Calu3 (cell line): ENCODE measurements at places on chromosomes 1 and 21. TPM values are rescaled to one million over a fixed set of nuclear protein-coding genes. Genes with fewer than 3 reads are reported as not detected.

MYBPH gene
- total RNA-seq, result not detected in 2 replicates

NR5A2 gene
- total RNA-seq, result 6.9 and 9.5 TPM in 2 replicates

CORT gene
- 0.73 TPM in 1 of 2 replicates, not detected in the other for total RNA-seq

ZBTB40 gene
- total RNA-seq, result 17.8 and 18.7 TPM in 2 replicates

C8A gene
- total RNA-seq, result not detected in 2 replicates

CD2 gene
- total RNA-seq, result not detected in 2 replicates

DNAJC28 gene
- total RNA-seq, result 1.2 and 2.0 TPM in 2 replicates

DPM3 gene
- 38.7 and 41.1 TPM in 2 replicates for total RNA-seq

ZFP69B gene
- 4.5 and 5.1 TPM in 2 replicates for total RNA-seq

GRCh38 chr1:183896466-183897048 is 91.6 kb downstream of the RGL1 start:
- H3K36me3 ChIP-seq, result no peaks in the 10 kb centered on the region
- no peak overlapping the region for H3K4me3 ChIP-seq
- no peaks in the 10 kb centered on the region for H3K27me3 ChIP-seq
- DNase-seq, result no peak
- H3K27ac ChIP-seq, result no peak overlapping the region
- H3K4me1 ChIP-seq, result no peaks in the 10 kb centered on the region

DNA sequence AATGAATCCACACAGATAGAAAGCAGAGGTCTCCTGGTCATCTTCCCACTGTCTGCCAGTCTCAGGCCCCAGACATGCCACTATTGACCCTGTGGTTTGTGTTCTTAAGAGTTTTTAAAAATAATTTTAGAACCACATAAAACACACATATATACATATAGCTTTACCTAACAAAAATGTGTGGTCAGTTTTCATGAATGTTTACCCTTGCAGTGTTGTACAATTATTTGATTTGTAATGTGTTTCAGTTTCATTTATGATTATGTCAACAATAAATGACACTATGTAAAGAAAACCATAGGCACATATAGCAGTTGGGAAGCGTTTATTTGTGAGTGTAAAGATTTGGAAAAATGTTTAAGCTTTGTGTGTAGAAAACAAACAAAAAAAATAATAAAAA is 17.1 kb downstream of the CHAF1B start:
- peaks cover 3% of the 10 kb centered on the region for H3K4me1 ChIP-seq
- no peak overlapping the region for H3K27ac ChIP-seq

GRCh38 chr1:71014178-71014579 is 33.4 kb downstream of the PTGER3 start:
- no peak for DNase-seq
- H3K4me3 ChIP-seq, result no peak overlapping the region
- no peaks in the 10 kb centered on the region for H3K27me3 ChIP-seq
- no peaks in the 10 kb centered on the region for H3K36me3 ChIP-seq
- no peak overlapping the region for H3K27ac ChIP-seq
- H3K4me1 ChIP-seq, result no peaks in the 10 kb centered on the region

DNA sequence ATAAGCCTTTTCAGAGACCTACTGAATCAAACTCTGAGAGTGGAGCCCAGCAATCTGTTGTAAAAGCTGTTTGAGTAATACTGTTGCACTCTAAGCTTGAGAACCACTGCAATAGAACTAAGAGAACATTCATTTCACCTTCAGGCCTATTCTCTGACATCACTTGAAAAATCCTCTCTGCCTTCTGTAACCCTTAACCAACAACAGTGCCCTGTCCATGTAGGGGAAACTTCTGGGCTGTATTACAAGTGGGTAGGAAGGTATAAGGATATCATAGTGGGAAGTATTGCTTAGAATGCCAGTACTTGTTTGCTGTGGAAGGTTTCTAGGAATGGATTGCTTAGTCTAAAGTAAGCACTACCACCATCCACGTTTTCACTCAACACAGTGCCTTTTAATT is 42.9 kb downstream of the SH3GLB1 start:
- H3K27me3 ChIP-seq, result no peaks in the 10 kb centered on the region
- no peaks in the 10 kb centered on the region for H3K4me1 ChIP-seq
- H3K36me3 ChIP-seq, result peaks cover 4% of the 10 kb centered on the region
- no peak overlapping the region for H3K27ac ChIP-seq

- H3K36me3 ChIP-seq, result peaks cover 48% of the 10 kb centered on the region
- H3K4me3 ChIP-seq, result peak overlapping the region; percentile 97
- DNase-seq, result peak; percentile 13
- H3K27ac ChIP-seq, result peak overlapping the region; percentile 84
Observed at GRCh38 chr1:55213885-55214211, 1.3 kb downstream of the USP24 start.

DNA sequence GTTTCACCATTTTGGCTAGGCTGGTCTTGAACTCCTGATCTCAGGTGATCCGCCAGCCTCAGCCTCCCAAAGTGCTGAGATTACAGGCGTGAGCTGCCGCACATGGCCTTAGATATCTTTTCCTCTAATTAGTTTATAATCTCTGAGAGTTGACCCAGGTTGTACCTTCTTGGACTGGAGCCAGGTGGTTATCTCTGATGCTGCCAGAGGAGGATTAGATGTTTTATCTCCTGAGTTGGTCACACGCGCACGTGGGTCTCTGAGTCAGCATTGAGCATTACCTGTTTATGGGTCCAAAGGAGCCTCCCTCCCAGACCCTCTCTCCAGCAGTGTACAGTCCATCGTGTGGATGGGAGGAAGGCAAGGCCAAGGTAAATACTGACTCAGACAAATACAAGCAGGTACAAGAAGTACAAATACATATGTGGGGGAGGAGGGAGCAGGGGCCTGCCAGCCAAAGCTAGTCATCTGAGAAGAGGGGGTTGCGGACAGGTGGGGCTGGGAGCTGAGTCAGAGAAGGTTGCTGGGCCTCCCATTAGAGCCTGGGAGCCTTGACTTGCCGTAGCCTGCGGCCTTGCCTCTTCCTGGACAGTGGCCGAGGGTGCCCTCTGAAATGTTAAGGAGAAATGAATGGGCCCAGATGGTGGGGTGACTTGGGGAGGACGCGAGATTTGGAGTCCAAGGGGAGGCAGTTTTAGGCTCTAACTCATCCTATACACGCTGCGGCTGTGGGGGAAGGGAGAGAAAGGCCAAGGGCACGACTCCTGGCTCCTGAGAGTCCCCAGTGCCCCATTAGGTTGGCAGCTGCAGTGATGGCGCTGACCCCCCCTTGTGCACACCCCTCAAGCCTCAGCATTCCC is 13.1 kb downstream of the IL6R start:
- peaks cover 55% of the 10 kb centered on the region for H3K4me1 ChIP-seq
- H3K27me3 ChIP-seq, result no peaks in the 10 kb centered on the region
- DNase-seq, result peak; percentile 94
- H3K36me3 ChIP-seq, result peaks cover 31% of the 10 kb centered on the region
- peak overlapping the region; percentile 39 for H3K4me3 ChIP-seq
- peak overlapping the region; percentile 92 for H3K27ac ChIP-seq

DNA sequence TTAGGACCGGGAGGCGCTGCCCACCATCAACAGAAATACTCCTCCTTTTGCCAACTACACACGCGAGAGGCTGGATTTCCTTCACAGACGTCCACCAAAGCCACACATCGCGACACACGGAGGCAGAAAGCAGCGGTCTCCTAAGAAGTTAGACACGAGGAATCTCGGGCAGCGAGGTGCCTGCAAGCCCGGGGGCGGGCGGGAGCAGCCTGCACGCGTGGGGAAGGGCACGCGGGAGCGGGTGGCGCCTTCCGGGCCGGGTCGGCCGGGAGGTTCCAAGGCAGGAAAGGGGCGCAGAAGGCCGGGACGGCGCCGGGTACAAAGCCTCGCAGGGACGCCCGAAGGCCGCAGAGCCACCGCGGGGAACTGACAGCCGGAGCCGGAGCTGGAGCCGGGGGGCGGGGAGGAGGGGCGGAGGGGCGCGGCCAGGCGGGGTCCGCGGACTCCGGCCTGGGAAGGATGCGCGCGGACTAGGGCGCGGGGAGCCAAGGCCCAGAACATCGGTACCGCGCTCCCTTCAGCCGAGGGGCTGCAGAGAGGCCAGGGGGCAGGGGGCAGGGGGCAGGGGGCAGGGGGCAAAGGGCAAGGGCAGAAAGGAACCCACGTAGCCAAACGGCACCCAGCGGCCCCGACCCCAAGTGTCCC is 722 bp downstream of the NPHP4 start:
- DNase-seq, result no peak
- H3K4me3 ChIP-seq, result peak overlapping the region; percentile 74
- H3K27me3 ChIP-seq, result no peaks in the 10 kb centered on the region
- peaks cover 27% of the 10 kb centered on the region for H3K36me3 ChIP-seq
- H3K4me1 ChIP-seq, result no peaks in the 10 kb centered on the region

- peaks cover 4% of the 10 kb centered on the region for H3K36me3 ChIP-seq
- H3K27ac ChIP-seq, result no peak overlapping the region
- H3K4me1 ChIP-seq, result peaks cover 59% of the 10 kb centered on the region
- H3K27me3 ChIP-seq, result peaks cover 28% of the 10 kb centered on the region
- peak overlapping the region; percentile 36 for H3K4me3 ChIP-seq
Observed at GRCh38 chr1:150256554-150257341, 826 bp upstream of the CA14 start.

- H3K36me3 ChIP-seq, result no peaks in the 10 kb centered on the region
- no peaks in the 10 kb centered on the region for H3K4me1 ChIP-seq
- H3K4me3 ChIP-seq, result no peak overlapping the region
- H3K27ac ChIP-seq, result no peak overlapping the region
- DNase-seq, result no peak
Observed at GRCh38 chr21:31921079-31921478, 48.3 kb downstream of the HUNK start.

- peaks cover 78% of the 10 kb centered on the region for H3K27me3 ChIP-seq
- DNase-seq, result peak; percentile 15
- H3K36me3 ChIP-seq, result no peaks in the 10 kb centered on the region
- H3K4me1 ChIP-seq, result no peaks in the 10 kb centered on the region
- H3K4me3 ChIP-seq, result no peak overlapping the region
Observed at GRCh38 chr1:18360251-18360650, 120.5 kb upstream of the KLHDC7A start.

DNA sequence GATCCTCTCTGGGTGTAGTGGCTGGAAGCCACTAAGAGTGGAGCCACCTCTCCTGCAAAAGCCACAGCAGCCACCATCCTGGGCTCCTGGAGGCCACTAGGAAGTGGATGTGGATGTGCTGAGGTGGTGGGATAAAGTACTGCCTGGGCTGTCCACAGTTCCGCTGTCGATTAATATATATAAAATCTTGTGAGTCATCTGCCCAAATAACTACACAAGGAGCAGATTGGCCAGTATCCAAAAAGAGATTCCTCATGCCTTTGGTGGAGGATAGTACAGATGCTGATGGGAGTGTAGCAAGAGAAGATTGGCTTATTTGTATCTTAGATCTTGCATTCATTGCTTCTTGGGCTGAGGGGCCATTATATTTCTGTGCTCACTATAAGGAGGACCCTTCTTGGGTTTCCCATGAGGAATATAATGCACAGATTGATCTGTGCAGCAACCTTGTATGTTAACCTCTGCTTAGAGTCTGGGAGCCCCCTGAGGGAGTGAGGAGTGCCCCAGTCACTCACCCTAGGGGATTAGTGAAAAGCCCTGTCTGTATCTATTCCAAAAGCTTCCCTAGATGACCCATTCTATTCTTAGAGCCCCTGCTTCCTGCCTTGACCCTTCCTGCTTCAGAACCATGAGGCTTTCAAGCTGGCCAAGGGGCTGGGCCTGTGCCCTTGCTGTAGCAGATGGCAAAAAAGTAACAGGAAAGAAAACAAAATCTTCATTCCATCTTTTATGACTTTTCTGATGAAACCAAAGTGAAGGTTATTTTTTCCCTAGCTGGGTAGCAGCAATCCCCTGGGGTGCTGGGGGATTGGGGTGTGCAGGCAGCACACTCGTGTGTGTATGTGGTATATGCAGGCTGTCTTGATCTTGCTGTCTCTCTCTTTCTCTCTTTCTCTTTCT is 31.7 kb downstream of the RCSD1 start:
- DNase-seq, result no peak
- H3K4me3 ChIP-seq, result no peak overlapping the region
- H3K36me3 ChIP-seq, result no peaks in the 10 kb centered on the region
- H3K4me1 ChIP-seq, result no peaks in the 10 kb centered on the region
- peaks cover 27% of the 10 kb centered on the region for H3K27me3 ChIP-seq
